ENCODE measurements at places on chromosomes 5 and 9. TPM values are rescaled to one million over a fixed set of nuclear protein-coding genes. Genes with fewer than 3 reads are reported as not detected.

Gene C8G
- 1.4 TPM for total RNA-seq

Gene CMYA5
- total RNA-seq = 0.10 TPM

Gene CCL19
- total RNA-seq = 0.82 TPM

Gene IL13
- 26.9 TPM for total RNA-seq

Gene PCDHA4
- total RNA-seq = 0.14 TPM

DNA sequence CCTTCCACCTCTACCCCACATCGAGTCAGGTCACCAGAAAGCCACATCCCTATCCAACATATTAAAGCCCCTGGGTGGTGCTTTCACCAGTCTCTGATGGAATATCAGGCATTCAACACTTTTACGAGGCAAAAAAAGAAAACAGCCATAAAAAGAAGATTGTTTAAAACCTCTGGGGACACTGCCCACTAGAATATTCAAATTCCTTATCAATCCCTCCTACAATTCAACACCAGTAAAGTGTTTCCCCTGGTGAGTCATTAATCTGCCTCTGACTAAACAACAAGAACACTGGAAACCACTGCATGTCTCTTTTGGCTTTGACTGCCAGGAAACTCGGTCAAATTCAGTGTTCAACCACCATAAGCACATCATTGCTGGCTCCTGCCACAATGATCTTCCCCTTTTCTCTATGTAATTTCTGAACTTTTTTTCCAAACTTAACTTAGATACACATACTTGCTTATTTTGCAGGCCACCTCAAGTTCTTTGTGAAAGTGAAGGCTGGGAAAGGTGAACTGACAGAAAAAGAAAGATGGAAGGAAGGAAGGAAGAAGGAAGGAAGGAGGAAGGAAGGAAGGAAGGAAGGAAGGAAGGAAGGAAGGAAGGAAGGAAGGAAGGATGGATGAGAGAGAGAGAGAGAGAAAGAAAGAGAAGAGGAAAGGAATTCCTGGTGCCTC is 105.3 kb downstream of the PAX5 start:
- DNase-seq = no peak

GRCh38 chr5:154313360-154314017 is 123.0 kb downstream of the GALNT10 start:
- no peak for DNase-seq

DNA sequence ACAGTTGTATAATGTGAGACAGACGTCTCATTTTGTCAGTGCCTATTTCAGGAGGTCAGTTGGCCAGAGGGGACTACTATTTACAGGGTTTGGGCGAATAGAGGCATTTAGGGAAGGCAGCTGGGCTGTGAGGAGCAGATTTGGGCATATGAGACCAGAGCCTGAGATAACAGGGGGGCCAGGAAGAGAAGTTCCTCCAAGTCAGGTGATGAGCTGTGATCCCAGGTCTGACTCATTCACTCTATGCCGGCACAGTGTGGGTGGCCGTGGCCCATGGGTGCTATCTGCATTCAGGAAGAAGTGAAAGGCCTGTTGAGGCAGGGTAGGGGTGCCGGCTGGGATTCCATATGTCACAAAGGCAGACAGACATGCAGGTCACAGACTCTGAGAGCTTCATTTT is 142.8 kb downstream of the PDZD2 start:
- DNase-seq = no peak

- DNase-seq = no peak
These were observed 4.1 kb upstream of the NSMF start for GRCh38 chr9:137462986-137463930.

- DNase-seq = no peak
These were observed 7.9 kb upstream of the ANKDD1B start for GRCh38 chr5:75603371-75603770.

DNA sequence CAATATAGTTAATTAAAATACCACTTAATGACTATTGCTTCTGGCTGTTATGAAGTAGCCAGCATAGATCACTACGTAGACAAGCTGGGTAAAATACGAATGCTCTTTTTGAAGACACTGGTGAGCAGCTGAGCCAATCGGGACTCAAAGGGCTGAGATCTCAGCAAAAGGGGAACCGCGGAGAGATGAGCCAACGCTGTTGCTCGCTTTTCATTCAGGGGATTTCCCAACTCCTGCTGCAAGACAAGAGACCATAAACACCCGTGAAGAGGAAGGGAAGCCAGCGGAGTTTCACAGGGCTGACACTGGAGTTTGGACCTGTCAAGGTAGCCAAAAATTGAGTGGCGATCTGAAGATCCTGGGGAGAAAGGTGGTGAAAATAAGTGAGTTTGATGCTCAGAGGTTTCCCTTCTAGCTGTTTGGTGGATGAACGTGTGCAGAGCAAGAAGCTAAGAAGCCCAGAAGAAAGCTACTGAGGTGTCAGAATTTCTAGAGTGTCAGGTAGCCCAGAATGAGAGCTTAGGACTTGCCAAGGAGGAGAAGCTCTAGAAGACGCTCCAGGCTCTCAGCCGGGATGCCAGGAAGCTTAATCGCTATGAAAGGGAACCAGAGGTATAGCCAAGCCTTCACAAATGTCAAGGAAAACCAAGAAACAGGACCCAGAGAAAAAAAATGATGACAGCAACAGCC is 79.6 kb upstream of the RNU6ATAC start:
- DNase-seq = peak; percentile 16

- DNase-seq = no peak
These were observed 2.7 kb downstream of the UGT3A1 start for GRCh38 chr5:35988529-35988928.

DNA sequence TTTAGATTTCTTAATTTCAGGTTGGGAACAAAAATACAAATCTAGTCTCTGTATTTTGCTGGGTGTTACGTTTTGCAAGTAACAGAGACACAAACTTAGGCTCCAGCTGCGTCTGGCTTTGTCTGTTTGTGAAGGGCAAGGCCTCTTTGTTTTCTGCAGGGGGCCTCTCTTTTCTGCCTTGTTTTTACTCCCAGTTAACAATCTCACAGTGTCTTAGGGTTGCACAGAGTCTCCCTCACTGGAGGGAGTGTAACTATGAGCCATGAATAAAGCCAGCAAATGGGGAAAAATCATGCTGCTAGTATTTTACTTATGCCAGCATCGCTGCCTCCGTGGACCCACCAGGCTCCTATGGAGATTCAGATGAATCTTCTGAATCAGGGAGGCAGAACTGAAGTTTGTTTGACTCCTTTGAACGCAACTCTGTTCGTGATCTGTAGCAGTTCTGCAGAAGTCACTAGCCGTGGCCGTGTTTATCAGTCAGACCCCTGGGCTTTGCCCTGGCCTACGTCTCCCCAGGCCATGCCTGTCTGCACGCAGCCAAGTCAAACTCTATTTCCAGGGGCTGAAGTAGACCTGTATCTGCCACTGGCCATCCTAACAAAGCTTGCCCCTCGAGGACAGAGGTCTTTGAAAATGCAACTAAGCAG is 77.2 kb downstream of the ATP10B start:
- no peak for DNase-seq

- DNase-seq = no peak
These were observed 264.8 kb upstream of the KIF2A start for GRCh38 chr5:62041156-62041756.

DNA sequence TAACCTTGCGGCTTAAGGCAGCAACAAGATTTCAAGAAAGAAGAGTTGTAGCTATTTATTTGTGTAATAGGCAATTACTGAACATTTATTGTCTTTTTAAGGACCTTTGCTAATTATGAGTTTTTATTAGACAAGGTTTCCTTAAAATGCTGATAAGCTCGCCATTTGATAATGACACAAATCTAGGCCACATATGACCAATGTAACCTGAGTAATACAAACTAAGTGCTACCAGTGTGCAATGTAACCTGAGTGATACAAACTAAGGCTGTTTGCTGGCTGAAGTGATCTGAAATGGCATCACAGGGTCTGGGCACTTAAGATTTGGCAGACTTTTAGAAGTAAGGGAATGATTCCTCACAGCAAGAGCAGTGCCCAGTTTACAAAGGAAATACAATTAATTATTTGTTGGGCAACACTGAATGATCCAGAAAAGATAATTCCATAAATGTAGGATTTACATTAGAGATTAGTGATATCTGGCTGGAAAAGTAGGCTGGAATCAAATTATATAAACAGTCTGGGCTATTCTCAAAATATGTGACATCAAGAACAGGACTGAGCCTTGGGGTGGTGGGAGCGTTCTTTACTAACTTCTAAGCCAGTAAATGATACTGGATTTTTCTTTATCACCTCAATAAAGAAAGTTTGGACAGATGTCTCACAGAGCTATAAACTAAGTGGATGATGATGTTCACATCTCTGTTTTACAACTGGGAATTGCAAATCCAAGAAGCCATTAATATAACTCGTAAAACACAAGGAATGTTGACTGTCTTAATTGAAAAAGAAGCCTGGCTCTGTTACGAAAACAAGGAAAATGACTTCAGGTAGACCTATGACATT is 54.8 kb downstream of the MRPS27 start:
- no peak for DNase-seq

- peak; percentile 67 for DNase-seq
These were observed 76.3 kb downstream of the SEMA4D start for GRCh38 chr9:89421595-89421994.

GRCh38 chr5:96088706-96089498 is 127.3 kb upstream of the ELL2 start:
- no peak for DNase-seq

GRCh38 chr9:126521089-126521488 is 92.6 kb upstream of the LMX1B start:
- DNase-seq = no peak

DNA sequence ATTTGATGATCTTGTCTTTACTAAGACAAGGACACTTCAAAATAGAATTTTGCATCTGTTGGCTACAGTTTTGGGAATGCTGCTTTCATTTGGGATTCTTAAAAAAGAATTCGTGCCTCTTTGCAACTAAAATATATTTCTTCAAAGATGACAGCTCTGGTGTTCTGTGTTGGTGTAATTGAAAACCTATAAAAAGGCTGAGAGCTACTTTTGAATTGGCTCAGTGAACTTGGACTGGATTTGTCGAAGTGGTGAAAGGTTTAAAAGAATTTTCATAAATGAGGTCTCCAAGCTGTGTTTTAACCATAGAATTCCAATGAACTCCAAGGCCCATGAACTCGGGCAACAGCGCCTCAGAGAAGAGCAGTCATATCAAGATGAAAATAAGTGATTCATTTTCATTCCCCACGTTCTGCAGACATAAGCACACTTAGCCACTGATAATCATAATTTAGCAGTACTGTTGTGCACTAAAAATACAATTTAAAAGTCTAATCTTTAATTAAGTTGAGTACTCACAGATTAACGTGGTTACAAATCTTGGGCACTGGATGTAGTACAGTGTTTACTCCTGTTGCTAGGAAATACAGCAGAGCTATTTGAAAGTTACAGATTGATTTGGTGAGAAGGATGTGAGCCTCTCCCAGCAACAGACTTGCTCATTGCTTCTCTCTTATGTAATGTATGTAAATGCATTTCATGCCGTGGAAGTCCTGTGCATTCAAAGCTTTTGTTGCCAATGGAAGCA is 10.9 kb downstream of the SNCAIP start:
- DNase-seq = no peak

- no peak for DNase-seq
These were observed 28.1 kb upstream of the SPINK4 start for GRCh38 chr9:33211695-33212393.

DNA sequence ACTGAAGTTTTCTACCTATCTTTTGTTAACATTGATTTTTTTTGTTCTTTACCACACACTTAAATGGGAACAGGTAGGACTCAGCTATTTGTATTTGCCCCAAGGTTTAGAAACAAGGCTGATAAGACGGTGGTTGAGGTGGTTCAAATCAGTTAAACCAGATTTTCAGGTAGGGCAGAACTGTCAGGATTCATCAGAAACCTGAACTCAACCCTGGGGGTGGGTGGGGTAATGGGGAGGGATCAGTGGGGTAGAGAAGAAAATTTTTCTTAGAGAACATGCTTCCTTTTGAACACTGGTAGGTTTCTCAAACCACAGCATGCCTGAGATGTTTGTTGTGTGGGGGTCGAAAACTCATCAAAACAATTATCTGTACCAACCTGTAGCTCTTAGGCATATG is 113.0 kb downstream of the BASP1 start:
- DNase-seq = no peak

GRCh38 chr9:130301483-130302286 is 36.1 kb downstream of the HMCN2 start:
- DNase-seq = no peak

DNA sequence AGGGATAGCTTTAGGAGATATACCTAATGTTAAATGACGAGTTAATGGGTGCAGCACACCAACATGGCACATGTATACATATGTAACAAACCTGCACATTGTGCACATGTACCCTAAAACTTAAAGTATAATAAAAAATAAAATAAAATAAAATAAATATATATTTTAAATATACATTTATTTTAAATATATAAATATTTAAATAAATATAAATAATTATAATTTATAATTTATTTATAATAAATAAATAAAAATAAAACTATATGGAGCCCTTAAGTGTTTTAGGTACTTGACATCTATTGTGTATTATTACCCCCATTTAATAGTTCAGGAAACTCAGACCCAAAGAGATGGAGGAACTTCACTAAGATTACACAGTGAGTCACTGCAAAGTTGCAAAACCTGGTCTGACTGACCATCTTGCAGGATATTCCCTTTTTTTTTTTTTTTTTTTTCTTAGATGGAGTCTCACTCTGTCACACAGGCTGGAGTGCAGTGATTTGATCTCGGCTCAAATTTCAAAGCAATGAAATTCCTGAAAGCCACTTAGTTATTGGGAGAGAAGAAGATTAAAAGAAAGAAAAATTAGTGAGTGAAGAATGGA is 5.8 kb upstream of the C5orf52 start:
- no peak for DNase-seq

DNA sequence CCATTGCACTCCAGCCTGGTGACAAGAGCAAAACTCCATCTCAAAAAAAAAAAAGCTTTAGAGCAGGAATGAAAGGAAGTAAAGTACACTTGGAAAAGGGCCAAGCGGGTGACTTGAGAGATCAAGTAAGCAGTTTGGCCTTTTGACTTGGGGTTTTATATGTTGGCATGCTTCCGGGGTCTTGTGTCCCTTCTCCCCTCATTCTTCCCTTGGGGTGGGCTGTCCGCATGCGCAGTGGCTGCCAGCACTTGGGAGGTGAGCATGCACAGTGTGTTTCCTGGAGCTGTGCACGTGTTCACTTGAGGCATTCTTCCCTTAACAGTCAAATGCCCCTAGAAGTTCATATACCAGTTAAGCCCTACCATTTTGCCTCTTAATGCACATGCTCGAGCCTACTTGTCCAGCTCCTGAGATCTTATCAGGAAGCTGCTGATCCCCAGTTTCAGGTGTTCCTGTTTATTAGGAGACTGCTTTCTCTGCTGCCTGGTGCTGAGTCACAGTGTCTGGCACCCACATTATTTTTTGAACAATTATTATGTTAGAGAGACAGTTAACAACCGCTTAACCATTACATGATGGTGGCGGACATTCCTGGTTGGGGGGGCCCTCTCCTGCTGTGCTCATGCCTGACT is 32.6 kb upstream of the PRRC2B start:
- DNase-seq = no peak

DNA sequence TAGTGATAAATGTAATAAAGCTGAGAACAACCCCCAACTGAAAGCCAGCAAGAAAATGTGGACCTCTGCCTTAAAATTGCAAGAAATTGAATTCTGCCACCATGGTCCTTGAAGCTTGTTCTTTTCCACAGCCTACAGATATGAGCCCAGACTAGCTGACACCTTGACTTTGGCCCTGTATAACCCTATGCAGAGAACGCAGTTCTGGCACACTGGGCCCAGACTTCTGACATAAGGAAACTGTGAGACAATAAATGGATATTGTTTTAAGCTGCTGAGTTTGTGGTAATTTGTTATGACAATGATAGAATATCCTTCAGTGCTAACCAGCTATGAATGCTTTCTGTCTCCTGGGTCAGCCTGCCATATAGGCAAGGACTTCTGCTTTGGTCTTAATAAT is 315.6 kb upstream of the RIOK2 start:
- no peak for DNase-seq

- DNase-seq = no peak
These were observed 732.9 kb downstream of the MTRR start for GRCh38 chr5:8601831-8602354.
